NCI-H69 (cell line): ENCODE measurements at places on chromosomes 16 and 17.
A peak's percentile ranks its signal among the peaks of the same experiment; 100 is the strongest.

DNA sequence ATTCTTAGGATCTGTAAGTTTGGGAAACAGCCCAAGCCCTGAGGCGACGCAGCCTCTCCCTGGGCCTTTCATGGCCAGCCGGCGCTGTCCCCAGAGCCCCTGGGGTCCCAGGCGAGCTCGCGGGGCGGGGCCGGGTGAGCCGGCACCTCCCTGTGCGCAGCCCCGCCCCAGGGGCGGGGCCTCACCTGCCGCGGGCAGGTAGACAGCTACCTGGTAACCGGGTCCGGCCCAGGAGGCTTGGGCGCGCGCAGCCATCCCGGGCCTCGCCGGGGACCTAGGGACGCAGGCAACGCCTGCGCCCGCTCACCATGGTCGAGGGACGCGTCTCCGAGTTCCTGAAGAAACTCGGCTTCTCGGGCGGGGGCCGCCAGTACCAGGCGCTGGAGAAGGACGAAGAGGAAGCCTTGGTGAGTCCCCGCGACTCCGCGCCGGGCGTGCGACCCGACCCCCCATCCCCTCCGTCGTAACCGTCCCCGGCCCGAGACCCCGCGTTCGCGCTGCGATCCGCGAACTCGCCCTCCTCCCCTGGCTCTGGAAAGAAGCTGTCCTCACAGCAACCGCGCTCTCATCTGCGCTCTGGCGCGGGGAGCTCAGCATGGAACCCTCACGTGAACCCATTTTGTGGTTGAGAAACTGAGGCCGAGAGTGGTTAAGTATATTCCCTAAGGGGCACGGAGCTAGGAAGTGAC is at the start of gene ATP2C2:
ATP2C2 (plus strand) TSS at position 231 of the 689 bp plus-strand sequence; CDS start at position 309, 78 bp downstream.
- DNase-seq = peak; percentile 87

DNA sequence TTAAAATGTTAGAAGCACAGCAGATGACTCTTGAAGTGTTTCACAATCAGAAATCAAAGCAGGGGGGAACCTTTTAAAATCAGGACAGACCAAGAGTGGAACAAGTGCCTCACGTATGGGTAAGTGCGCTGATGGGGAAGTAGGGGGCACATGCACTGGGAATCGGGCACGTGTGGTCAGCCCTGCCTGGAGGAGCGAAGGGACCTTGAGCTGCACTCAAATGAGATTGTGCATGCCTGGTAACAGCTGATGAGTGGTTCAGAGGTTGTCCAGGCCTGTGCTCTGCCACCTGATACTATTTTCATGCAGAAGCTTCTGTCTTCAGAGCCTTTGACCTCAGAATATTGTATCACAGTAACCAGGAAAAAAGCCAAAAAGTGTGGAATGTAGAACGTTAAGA is 13.7 kb upstream of the XYLT2 start:
- DNase-seq = no peak

DNA sequence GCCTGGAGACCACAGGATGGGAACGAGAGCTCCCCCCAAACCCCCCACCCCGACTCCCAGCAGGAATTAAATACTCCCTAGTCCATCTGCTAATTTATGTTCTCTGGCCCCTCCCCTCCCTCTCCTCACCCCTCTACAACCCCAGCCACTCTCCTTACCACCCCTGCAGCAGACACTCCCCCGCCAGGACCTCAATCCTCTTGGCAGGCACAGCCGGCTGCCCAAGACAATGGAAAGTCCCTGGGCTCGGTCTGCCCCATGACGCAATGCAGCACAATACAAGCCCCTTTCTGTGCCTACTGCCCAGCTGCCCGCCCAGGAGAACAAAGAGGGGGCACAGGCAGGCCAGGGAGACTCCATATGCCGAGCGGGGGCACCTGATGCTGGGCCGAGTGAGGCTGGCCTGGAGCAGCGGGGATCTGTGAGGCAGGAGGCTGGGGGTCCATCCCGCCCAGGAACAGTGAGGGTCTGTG is 30.3 kb upstream of the CDC42EP4 start:
- DNase-seq = peak; percentile 100

DNA sequence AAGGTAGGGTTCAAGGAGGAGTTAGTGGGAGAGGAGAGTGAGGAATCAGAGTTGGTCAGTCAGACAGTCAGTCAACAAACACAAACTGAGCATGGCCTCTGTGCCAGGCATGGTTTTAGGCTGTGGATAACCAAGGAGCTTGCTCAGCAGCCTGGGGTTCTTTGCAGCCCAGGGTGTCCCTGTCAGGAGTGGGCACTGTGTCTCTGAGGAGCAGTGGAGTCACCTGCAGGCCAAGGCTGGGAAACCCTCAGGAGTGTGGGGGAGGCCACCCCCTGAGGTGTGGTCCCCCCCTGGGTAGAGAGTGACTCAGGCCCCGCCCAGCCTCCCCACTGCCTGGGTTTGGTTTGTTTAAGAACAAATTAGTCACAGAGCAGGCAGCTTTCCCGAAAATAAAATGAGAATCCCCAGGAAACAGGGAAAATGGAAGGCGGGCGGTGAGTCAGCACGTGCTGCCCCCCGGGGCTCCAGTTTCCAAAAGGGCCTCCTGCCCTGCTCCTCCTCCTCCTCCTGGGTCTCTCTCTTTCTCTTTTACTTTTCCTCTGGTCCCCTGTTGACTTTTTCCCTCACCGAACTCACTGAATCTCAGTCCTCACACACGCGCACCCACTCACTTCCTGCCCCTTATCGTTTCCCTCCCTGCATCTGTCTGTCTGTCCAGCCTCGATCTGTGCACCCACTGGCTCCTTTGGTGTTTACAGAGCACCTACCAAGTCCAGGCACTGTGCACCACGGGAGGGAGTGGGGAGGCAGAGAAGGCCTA is 44.3 kb downstream of the SOCS3 start:
- peak; percentile 82 for DNase-seq

GRCh38 chr16:8931859-8932258 is 31.8 kb downstream of the USP7 start:
- no peak for DNase-seq
